Tongue (tissue), 3 donors: ENCODE measurements at places on chromosomes 16 and 17.

GRCh38 chr17:83151442-83152226 is 72.2 kb downstream of the METRNL start:
- DNase-seq = peak; percentile 45

- DNase-seq = peak; percentile 100
Observed at GRCh38 chr16:31117384-31118222, at the start of gene KAT8. Gene KAT8, plus strand, starts transcription at chr16:31117664. Its CDS starts 18 bp downstream, at chr16:31117682.

DNA sequence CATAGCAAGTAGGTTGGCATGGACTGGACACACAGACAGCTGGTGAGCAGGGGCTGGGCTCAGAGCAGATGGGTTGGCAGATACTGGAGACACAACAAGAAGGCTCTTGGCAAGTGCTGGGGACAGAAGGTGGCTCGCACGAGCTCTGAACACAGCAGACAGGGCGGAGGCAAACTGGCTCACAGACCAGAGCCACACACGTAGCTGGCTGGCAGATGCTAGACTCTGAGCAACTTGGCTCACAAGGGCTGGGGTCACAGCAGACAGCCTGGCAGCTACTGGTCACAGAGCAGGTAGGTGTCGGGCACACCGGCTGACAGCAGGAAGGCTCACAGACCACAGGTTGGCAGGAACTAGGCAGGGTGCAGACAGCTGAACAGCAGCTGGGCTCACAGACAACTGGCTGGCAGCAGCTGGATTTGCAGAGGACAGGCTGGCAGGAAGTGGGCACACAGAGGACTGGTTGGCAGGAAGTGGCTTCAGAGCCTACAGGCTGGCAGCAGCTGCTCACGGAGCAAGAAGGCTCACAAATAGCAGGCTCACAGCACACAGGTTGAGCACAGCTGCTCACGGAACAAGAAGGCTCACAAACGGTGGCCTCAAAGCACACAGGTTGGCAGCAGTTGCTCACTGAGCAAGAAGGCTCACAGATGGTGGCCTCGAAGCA is 725 bp downstream of the KRTAP16-1 start:
- DNase-seq = peak; percentile 92

DNA sequence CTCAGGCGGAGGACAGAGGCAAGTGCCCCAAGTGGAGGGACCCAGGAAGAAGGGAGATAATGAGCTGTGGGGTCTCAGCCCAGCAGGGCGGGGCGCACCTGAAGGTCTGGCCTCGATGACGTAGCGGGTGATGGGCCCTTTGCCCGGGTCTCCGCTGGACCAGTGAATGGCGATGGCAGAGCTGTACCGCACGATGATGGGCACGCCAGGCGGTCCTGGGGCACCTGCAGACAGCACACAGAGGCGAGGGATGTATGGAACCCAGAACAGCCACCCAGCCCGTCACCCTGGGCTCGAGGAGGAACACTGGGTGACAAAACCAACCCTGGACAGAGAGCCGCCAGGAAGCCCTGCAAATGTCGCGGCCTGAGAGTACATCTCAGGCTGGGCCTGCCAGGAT is 46.2 kb upstream of the CDC42EP4 start:
- DNase-seq = no peak

GRCh38 chr16:764848-765487 is 4.4 kb downstream of the MSLN start:
- no peak for DNase-seq

GRCh38 chr16:64253525-64253924 is 868.3 kb downstream of the CDH11 start:
- DNase-seq = no peak

- DNase-seq = peak; percentile 87
Observed at GRCh38 chr17:7703584-7704479, 1.2 kb upstream of the EFNB3 start.

DNA sequence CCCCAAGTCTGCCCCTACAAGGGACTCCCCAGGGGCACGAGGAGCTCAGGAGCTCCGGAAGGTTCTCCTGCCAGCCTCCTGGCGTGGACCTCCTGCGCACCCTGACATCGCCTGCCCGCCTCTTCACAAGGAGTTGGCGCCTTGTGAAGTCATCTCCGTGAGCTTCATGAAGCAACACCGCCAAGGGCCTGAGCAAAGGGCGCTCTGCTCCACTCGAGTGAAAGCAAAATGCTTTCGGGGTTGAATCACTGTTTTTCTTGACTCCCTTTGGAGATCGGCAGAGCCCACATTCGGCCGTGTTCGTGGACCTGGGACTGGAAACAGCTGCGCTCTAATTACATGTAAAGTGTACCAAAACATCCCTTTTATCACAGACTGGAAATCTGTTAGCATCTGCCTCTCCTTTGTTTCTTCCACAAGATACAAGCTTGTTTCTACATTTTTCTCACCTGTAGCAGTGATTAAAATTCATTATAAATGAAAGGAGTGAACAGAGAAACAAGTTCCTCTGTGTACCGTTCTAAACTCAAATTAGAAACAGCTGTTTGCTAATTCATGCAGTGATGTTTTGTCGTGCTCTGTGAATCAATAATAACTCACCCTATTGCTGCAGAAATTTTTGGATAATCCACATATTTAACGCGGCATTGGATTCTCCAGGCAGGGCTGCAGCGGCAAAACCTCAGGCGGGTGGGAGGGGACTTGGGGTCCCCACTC is 203.3 kb downstream of the ZNF423 start:
- DNase-seq = peak; percentile 74

DNA sequence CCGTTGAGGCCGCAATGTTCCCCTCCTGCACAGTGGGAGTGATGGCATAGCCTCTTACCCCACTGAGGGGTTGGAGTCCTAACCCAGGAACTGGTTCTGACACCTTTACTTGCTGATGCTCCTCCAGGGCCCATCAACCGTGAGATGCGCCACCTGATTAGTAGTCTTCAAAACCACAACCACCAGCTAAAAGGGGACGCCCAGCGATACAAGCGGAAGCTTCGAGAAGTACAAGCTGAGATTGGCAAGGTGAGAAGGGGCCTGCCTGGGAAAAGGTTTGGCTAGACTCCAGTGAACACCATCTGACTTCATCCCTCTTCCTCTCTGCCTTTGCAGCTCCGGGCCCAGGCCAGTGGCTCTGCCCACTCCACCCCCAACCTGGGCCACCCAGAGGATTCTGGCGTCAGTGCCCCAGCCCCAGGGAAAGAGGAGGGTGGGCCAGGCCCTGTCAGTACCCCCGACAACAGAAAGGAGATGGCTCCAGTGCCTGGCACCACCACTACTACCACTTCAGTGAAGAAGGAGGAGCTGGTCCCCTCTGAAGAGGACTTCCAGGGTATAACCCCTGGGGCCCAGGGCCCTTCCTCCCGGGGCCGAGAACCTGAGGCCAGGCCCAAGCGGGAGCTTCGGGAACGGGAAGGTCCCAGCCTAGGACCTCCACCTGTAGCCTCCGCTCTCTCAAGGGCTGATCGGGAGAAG is 5.8 kb downstream of the RNF40 start:
- DNase-seq = no peak

GRCh38 chr17:42855048-42855596 is 4.1 kb downstream of the AOC3 start:
- DNase-seq = no peak

- DNase-seq = peak; percentile 96
Observed at GRCh38 chr16:2039274-2040031, 8.2 kb downstream of the NTHL1 start.

- no peak for DNase-seq
Observed at GRCh38 chr17:17314501-17315071, 11.4 kb downstream of the NT5M start.

DNA sequence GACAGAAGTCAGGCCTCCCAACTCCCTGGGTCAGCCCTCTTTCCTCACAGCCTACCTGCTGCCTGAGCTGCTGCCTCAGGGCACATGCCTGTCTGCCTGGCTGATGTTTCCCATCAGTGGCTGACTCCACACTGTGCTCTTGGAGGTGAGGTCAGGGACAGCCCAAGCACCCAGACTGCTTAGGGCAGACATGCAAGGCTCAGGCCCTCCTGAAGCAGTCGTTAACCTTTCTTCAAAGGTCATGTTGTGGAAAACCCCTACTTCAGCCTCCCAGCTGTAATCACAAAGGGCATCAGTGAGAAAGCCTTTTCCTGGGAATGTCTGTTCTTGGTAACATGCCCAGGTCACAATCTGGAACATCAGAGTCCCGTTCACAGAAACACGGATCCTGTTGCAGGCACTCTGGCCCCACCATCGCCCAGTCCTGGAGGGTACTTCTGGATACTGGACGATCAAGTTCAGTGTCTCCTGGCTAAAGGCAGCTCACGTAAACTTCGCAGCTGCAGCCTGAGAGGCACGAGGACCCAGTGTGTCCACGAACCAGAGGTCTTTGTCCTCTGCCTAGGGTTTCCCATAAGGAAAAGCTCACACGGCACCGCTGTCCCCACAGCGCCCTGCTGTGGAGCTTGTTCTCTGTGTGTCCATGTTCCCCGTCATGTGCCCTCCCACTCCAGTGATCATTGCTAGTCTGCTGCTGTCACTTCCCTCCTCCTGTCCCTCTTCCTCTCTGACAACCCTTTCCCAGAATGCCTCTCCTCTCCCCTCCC is 54.9 kb downstream of the GNAO1 start:
- DNase-seq = no peak

GRCh38 chr17:66123163-66123562 is 68.8 kb downstream of the CEP112 start:
- DNase-seq = peak; percentile 41

DNA sequence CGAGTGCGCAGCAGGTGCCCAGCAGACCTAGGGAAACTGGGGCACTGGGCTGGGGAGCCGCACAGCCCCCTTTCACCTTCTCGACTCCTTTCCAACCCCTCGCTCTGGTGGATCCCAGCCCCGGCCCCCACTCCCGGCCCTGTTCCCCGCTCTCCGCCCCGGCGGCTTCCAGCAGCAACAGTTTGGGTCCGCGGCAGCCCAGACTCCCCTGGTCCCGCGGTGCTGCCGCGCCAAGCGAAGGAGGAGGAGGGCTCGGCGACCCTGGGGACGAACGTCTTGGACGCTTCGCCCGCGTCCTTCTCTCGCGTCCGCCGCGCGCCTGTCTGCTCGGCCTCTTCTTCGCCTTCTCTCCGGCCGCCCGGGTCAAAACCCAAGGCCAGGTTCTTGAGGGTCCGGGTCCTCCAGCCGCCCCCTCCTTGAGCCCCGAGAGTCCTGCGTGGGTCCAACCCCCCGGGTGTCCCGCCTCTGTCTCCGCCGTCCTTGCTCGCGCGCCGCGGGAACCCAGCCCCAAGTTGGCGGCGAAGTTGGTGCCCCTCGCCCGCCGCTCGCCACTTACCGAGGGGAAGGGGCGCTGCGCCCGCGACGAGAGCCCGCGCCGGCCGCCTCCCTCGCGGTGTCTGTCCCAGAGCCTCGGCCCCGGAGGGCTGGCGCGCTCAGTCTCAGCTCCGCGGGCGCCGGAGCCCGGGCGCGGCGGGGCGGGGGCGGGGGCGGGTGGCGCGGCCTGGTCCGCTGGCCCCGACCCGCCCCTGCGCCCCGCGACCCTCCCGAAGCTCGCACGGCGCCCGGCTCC is 1.4 kb upstream of the GRIN2C start:
- DNase-seq = no peak

DNA sequence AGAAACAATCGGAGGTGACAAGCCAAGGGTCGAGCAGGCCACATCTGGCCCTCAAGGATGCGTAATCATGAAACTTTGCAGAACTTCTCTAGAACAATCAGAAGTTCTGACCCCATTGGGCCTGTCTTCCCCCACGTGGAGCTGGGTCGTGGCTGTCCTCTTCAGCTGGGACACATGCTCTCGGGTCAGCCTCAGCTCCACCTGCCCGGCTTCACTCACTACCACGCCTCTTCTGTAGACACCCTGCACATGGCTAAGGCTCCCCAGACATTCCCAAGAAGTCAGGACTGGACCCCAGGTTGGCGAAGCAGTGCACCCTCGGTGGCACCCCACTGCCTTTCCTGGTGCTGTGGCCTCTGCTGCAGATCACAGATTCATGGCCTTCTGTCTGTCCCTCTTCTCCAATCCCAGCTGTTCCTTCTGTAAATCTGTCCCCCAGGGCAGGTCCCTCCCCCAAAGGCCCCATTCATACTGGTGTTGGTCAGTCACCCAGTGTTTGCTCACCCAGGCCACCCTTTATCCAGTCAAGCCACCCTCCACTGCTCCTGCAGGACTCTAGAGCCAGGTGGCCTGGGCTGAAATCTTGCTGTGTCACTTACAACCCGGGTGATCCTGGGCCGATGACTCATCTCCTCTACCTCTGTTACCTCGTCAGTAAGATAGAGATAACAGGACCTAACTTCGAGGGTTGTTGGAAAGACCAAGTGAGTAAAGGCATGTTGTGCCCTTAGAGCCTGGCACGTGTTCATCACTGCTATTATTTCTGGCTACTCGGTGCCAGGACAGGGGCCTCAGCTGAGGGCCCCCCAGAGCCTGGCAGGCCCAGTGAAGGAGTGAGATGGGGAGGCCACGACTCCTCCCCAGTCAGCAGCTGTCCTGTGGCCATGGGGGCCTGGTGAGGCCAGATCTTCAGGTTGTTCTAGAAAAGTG is 1.4 kb upstream of the SLC5A11 start:
- no peak for DNase-seq

- no peak for DNase-seq
Observed at GRCh38 chr17:979212-979538, 401 bp downstream of the NXN start.

GRCh38 chr16:1125471-1125870 is 27.4 kb upstream of the CACNA1H start:
- DNase-seq = peak; percentile 73

DNA sequence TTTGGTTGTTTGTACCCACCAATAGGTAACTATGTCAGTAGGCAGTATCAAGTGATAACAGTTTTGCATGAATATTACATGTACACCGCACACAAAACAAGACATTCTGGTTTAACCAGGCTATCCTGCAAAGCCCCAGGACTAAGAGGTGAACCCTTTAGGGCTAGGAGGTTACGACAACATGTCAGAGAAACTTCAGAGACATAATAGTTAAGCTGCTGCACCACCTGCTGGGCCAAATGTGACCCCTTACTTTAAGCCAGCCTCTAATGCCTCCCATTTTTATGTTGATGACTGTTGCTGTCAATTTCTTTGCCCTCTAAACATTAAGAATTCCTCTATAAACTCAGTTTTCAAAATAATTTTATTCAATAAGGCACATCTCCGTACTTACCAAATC is 15.4 kb downstream of the SRP68 start:
- DNase-seq = no peak

DNA sequence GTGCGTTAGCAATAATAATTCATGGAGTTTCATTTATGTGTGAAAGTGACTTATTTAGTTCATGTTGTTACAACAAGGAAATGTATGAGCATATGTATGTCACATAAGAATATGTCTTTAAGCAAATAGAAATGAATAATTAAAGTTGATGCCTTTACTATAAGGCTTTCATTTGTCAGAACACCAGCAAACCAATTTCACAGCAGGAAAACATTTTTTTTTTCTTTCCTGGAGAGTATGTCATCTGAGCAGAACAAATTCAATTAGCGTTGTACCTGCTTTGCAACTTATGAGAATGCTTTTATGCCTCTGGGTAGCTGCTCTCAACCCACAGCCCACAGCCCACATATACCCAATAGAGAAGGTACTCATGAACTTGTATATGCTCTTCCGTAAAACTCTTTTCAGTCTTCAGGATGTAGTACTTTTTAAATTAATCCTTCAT is 26.3 kb upstream of the APOH start:
- DNase-seq = no peak

- no peak for DNase-seq
Observed at GRCh38 chr16:79098907-79099306, 501.6 kb downstream of the MAF start.

GRCh38 chr17:72765368-72766153 is 326.9 kb downstream of the SLC39A11 start:
- no peak for DNase-seq

GRCh38 chr17:3475812-3476610 is at the start of gene ASPA:
Gene ASPA, plus strand, starts transcription at chr17:3475997. Its CDS starts 163 bp downstream, at chr17:3476160.
- DNase-seq = no peak
